ENCODE measurements at places on chromosomes 7 and 10. TPM values are rescaled to one million over a fixed set of nuclear protein-coding genes. Genes with fewer than 3 reads are reported as not detected.

The TMEM225B gene
- 0.52 TPM for total RNA-seq

The FAM25G gene
- total RNA-seq: not detected

The FHIP2A gene
- 39.6 TPM for total RNA-seq

The ABCB8 gene
- 43.5 TPM for total RNA-seq
